Ureter (tissue), 1 donor: ENCODE measurements at places on chromosomes 3 and 15.

GRCh38 chr3:71725271-71725991 is at the start of gene EIF4E3:
Gene EIF4E3 (minus strand): TSS chr3:71725402. CDS start chr3:71725367, 35 bp downstream.
- DNase-seq = peak; percentile 46

DNA sequence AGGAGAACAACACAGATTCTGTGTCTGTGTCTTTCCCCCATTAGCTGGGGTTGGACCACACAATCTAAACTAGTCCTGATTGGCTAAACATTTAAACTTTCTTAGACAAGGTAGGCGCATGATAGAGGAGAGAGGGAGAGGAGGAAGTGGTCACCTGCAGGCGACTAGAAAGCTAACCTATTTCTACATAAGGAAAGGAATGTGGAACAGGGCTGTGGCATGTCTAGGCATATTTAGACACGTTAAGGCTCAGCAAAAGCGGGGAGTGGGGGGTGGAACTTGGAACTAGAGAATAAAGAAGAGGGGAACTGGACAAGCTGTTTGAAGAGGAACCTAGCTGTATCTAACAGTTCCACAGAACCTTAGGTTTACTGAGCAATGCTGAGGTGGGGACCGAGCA is 12.8 kb downstream of the LRRC28 start:
- no peak for DNase-seq

DNA sequence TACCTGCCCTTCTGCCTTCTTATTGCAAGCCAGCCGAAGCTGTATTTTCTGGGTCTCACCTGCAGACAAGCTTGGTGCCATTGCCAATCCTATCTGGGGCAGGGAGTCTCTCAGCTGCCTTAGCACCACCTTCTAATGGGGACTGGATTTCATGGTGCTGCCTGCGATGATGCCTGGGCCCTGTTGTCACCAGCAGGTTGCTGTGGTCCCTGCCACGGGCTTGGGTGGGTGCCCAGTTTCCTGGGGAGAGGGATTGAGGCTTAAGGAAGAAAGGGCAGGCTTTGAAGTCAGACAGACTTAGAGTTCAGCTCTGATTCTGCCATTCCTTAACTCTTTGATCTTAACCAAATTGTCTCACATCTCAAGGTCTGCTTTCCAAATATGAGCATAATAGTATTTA is 87.4 kb upstream of the CD96 start:
- DNase-seq = no peak

DNA sequence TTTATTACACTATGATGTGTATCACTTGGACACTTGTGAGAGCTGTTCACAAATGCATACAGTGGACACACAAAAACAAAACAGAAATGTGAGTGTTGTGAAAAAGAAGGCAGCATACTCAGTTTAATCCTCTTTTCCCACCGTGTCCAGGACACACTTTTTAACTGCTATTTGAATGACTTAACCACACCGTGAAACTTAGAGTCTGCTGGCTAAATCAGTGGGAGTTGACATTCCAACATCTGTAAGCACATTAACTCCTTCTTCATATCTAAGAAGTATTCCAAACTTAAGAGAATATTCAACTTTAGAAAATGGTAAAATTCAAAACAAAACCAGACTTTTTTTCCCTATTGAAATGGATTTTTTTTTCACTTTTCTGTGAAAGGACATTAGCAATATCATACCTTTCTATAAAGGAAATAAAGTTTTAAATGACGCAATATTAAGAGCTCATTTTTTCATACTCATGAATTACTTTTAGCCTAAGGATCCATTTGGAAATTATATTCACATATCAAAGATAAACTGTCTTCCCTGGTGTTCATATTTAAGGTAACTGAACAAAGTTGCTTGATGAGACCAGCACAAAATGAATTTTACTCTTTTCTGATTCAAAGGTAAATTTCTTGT is 316.6 kb downstream of the RBMS3 start:
- DNase-seq = no peak

DNA sequence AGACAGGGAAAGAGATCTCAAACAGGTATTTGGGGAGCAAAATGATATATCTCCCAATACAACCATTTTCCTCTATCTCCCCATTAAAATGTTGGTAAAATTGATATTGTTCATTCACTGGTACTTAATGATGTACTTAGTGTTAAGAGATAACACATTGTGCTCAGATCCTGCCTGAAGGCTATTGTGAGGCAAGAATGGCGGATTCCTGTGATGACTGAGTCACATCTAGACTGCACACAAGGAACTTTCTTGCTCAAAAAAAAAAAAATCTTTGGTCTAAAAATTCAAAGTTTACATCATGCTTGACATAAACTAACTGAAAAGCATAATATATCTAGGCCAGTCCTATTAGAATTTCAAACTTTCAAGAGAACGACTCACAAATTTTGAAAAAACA is 171.1 kb upstream of the TTC14 start:
- DNase-seq = no peak

- no peak for DNase-seq
These were observed 117.7 kb downstream of the GBE1 start for GRCh38 chr3:81643721-81644120.

DNA sequence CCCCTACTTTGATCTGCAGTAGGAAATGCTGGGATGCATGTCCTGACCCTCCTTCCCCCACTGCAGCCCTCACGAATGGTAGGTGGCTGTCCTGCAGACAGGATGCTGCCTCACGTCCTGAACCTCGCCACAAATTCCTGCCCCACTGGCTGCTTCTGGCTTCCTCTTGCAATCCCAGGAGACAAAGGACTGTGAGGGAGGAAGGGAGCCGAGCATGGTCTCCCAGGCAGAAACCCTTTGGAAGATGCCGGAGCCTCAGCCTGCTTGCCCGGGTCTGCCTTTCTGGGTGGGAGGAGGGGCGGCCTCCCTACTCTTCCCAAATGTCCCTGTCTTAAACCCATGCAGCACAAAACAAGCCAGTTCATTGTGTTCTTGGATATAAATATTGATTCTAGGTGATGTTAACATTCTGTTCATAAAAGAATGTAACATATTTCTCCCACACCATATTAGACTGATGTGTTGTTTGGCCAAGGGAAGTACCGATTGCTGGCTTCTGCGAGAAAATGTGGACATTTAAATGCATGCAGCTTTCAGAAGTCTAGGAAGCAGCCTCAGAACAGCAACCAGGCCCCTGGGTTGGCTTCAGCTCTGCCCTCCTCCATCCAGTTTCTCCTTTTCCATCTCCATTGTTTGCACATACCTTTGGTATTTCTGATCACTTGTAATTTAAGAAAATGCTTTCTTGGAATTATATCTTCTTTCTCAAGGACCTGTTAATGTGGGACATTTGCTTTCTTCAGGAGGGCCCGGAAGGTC is 75.3 kb downstream of the HMG20A start:
- DNase-seq = no peak

GRCh38 chr3:38453913-38454177 is 155 bp downstream of the ACVR2B start:
- DNase-seq = no peak

DNA sequence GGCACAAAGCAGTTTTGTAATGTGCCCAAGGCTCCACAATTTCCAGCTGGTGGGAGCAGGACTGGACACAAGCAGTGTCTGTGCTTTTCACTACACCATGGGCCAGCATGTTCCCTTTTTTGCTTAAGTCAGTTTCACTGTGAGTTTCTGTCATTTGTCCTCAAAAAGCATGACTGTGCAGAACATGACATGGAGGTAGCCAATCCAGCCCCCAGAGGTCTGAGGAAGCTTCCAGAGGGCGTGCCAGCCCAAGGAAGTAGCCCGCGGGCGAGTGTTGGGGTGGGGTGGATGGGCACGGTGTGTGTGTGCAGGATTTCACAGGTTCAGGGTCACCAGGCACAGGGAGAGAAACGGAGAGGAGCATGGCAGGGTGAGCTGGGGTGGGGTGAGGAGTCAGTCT is 8.0 kb upstream of the EEFSEC start:
- DNase-seq = no peak
